ENCODE measurements at places on chromosomes 7 and 10.

DNA sequence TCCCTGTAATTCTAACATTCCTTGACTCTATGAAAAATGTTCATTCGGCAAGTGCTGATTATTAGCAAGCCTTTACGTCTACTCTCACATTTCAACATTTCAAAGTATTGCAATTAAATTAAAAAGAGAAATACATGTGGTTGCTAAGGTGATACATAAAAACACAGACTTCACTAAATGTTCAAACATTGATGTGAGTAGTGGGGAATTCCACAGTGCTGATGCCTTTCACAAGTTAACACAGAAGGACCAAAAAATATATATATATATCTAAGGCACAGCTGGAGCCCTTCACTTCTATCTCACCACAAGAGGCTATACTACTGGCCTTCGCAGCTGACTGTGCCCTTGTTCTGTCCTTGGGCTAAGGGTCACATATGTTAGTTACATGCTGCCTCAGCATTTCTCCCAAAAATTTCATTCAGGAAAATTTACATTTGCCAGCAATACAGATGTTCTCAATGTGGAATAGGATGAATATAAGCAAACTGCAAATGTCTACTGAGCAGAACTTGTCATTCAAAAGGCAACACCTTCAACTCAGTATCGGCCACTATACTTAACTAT lies 13.9 kb downstream of the CTTNBP2 start:
- DNase-seq = no peak

- no peak for DNase-seq
Measured at GRCh38 chr10:92990615-92991014, 70.0 kb upstream of the CYP26C1 start.

DNA sequence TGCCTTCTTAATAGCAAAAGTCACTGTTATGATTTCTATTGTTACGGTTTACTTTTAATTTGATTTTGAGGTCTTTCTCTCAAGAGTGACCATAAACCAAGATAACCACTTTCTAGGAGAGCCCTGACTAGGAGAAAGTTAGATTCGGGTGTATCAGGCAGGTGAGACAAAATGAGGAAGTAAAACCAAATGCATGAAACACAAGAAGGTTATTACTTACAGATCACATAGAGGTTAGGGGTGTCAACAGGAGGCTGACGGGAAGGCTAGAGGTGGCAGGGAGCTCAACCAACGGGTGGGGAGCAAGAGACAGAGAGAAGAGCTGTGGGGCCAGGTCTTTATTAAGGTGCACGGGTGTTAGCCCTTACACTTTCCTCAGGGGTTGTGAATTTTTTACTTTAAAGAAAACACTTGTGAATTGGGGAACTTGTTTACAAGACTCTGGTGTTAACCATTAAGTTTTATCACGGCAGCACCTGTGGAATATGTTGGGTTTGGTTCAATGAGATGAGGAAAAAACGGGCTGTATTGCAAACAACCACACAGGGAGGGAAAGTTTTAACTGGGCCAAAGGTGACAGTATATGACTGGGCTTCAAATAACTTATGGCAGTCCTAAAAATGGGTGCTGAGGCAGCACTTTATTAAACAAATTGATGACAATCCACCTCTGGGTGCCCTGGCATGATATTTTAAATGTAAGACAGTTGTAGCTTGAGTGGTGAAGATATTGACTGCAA lies 154.9 kb downstream of the SDHAF3 start:
- DNase-seq = no peak

GRCh38 chr10:24952143-24952706 lies at the start of gene PRTFDC1:
Gene PRTFDC1 (minus strand): TSS chr10:24952606. CDS start chr10:24952575, 31 bp downstream.
- peak; percentile 56 for DNase-seq

DNA sequence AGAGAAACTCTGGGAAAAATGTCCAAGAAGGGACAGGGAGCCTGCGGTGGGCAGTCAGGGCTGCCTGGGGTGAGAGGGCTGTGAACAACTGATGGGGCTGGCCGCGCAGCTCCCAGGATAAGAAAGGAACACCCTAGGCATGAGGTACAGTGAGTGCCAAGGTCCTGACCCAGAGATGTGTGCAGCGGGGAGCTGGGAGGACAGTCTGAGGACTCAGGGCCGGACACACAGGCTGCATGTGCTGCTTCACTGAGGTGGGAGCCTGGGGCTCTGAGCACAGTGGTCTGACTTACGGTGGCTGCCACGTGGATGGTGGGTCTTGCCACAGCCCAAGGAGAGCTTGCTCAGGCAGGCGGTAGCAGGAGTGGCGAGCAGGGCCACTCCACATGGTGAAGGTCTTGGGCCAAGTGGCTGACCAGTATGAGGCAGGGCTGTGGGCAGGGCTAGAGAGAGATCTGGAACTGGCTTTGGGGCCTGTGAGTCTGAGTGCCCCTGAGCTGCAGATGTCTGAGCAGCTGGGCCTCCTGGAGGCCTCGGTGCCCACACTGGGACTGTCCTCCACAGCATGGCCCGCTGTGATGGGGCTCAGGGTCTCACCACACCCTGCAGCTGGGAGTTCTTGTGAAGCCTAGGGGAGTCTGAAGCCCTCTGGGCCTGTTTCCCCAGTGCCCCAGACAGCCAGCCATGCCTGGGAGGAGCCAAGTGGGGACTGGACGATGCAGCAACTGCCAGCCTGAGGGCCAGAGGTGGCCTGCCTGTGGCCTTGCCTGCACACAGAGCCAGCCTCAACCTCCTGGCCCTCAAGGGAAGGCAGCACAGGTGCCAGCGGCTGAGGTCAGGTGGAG lies 60.3 kb downstream of the RASGEF1A start:
- DNase-seq = no peak
